ENCODE measurements at places on chromosomes 11 and 22. TPM values are rescaled to one million over a fixed set of nuclear protein-coding genes. Genes with fewer than 3 reads are reported as not detected.

The MUC5B gene
- not detected for polyA plus RNA-seq

The FOLR3 gene
- polyA plus RNA-seq = not detected

- no peak for DNase-seq
These were observed 16.3 kb upstream of the SORL1 start for GRCh38 chr11:121435551-121436511.

DNA sequence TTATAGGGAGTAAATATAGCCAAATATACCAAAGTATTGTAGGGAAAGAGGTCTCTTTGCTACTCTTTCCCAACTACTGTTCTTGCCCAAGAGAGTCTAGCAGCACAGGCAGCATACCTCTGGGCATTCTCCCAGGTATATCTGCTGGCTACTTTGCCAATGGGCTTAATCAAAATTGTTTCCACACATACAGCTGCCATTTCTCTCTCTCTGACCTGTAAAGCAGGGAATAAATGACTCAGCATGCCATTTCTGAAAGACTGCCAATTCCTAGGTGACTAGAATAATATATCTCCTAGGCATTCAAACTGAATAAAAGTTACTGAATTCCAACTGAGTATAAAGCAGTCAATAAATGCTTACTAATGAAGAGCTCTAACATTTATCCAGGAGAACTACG lies 44.6 kb downstream of the RDX start:
- DNase-seq = no peak

DNA sequence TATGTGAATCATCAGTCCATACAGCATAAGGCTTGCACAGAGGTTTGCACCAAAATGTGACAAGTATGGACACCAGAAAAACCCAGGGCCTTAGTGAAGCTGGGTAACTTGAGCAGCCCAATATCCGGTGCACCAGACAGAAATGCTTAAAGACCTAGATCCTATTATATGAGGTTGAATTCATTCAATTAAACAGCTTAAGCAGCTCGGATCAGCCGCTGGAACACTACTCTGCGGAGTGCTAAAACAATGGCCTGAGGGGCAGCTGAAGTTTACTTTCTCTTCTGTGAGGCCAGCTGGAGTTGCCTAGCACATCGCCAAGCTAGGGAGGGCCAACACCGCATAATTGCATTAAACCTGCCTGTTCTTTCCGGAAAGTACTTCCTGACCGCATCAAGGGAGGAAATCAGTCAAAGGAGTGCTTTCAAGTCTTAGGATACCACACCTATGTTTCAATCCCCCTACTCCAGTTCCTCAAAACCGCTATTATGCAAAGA lies 17.0 kb upstream of the FAM181B start:
- DNase-seq = peak; percentile 38

- DNase-seq = no peak
These were observed 37.1 kb downstream of the SHISAL1 start for GRCh38 chr22:44275631-44275995.

The MYOD1 gene
- polyA plus RNA-seq = not detected

The TTC36 gene
- polyA plus RNA-seq = 0.49 TPM

- DNase-seq = no peak
These were observed 143.9 kb downstream of the WNT7B start for GRCh38 chr22:45832959-45833580.

DNA sequence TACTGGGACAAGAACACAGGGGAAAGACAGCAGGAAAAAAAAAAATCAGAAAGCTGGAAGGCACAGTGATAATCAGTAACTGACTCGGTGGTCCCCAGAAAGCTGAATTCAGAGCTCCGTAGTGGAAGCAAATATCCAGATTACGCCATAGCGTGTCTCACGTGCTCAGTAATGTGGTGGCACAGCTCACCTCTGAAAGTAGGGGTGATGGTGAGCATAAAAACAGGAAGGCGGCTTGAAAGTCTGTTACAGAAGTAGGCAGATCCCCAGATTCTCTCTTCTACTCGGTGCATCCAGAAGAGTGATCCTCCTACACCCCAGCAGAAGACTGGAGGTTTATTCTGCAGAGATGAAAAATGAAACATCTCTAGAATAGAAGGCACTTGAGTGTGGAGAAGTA lies 11.1 kb upstream of the OR8B3 start:
- DNase-seq = no peak

DNA sequence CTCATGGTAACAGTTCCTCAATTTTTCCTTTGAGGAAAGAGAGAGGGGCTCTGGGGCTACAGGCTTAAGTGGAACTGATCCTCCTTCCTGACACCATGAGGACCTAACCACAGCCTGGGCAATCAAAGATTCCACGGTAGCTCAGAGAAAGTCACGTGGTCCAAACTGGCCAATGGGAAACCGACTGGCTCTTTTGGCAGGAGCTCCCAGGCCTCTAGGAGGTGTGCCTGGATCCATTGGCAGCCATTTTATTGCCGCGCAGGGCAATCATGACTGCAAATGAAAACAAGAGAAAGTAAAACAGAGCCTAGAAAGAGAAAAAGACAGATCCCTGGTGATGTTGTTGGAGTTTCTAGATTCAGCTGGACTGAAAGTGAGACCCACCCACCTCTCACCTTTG lies 27.3 kb upstream of the ASPHD2 start:
- no peak for DNase-seq

- peak; percentile 45 for DNase-seq
These were observed 14.6 kb upstream of the MIAT start for GRCh38 chr22:26642465-26643417.

The DRG1 gene
- polyA plus RNA-seq = 74.8 TPM

DNA sequence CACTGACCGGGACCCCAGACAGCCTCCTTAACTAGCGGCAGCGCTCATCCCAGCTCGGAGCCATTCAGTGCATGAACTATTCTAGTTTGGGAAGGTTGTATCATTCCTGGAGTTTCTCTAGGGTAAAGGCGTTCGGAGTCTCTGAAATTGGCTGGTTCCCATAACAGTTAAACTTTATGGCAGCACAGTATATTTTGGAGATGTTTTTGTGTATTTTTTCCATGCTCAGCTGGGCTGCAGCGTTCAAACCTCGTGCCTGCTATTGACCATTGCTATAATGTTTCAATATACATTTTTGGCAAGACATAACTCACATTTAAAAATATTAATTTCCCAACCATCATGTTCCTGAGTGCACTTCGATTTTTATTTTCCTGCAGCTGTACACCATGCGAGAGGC lies 169.7 kb downstream of the ST3GAL4 start:
- no peak for DNase-seq

The MMP13 gene
- polyA plus RNA-seq = not detected

DNA sequence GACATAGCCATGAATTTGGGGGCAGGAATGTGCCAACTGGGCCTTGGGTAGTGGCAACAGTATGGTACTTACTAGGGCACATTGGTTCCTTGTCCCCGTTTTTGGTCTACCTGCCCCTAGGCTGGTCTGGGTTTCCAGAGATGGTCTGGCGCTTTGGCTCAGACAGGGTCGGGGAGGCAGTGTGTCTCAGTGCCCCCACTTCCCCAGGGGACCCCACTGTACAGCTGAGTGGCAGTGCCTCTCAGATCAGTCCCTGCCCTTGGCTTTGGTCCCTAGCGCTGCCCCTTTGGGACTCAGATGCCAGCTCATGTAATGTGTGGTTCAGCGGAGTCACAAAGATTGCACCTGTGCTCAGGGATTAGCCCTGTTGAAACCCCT lies 3.3 kb downstream of the RIC8A start:
- no peak for DNase-seq

- DNase-seq = no peak
These were observed 46.4 kb downstream of the RTN4R start for GRCh38 chr22:20221421-20222340.

GRCh38 chr22:40179526-40179925 lies 1.8 kb downstream of the TNRC6B start:
- no peak for DNase-seq

DNA sequence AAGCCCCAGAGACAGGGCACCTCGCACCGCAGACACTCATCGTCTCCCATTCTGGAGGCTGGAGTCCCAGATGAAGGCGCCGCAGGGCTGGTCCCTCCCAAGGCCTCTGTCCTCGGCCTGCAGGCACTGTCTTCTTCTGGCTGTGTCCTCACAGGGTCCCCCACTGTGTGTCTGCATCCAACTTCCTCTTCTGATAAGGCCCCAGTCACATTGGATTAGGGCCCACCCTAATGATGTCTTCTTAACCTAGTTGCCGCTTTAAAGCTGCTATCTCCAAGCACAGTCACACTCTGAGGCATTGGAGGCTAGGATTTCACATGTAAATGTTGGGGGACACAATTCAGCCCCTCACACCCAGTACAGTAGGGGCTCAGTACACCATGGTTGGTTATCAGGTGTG lies 48.9 kb downstream of the DHCR7 start:
- DNase-seq = no peak

DNA sequence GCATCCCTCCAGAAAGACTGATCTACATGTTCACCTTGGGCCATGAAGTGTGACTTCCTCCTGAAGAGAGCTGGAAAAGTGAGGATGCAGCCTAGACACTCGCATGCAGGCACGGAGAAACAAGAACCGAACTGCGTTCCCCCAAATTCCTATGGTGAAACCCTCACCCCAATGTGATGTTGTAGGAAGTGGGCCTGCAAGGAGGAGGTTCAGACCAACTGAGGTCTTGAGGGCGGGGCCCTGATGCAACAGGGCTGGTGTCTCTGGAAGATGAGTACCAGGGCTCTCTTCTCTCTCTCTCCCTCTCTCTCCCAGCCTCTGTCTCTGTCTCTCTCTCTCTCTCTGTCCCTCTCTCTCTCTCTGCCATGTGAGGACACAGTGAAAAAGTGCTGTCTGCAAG lies 501.1 kb downstream of the BRD1 start:
- no peak for DNase-seq

GRCh38 chr11:74932797-74933196 lies 16.1 kb downstream of the XRRA1 start:
- DNase-seq = no peak

GRCh38 chr11:128346804-128347203 lies 240.6 kb downstream of the ETS1 start:
- no peak for DNase-seq

The DTX4 gene
- polyA plus RNA-seq = 0.09 TPM

GRCh38 chr11:70526116-70527045 lies 128.1 kb downstream of the CTTN start:
- no peak for DNase-seq

The DNHD1 gene
- 1.4 TPM for polyA plus RNA-seq

DNA sequence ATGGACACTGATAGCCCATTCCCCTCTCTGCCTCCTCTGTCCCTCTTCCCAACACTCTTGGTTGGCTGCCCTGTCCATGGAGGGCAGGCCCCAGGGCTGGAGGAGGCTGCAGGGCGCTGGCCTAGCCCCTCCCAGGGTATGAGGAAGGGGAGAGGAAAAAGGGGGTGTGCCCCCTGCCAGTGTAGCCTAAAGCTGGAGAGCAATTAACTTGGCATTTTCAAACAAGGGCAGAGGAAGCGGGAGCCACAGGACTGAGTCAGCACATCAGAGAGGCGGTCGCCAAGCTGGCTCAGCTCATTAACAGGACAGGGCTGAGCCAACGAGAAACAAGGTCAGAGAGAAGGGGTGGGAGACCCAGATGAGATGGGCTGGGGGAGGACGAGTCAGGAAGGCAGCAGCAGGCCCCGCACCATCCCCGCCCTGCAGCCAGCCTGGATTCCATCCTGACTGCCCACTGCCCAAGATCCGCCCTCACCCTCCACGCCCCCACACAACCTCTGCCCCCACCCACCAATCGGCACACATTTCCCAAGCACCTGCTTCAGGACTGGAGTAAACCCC lies 76.3 kb downstream of the BUD13 start:
- no peak for DNase-seq

- no peak for DNase-seq
These were observed 549.2 kb downstream of the MIAT start for GRCh38 chr22:27206374-27207133.

GRCh38 chr11:117607449-117607848 lies 189.6 kb downstream of the DSCAML1 start:
- DNase-seq = no peak

The GNAZ gene
- not detected for polyA plus RNA-seq

Measured in CD4-positive, alpha-beta memory T cell (primary cell).